ENCODE measurements at places on chromosomes 11 and 22.

GRCh38 chr11:18802381-18803257, 11.0 kb upstream of the PTPN5 start:
- peak; percentile 66 for DNase-seq

DNA sequence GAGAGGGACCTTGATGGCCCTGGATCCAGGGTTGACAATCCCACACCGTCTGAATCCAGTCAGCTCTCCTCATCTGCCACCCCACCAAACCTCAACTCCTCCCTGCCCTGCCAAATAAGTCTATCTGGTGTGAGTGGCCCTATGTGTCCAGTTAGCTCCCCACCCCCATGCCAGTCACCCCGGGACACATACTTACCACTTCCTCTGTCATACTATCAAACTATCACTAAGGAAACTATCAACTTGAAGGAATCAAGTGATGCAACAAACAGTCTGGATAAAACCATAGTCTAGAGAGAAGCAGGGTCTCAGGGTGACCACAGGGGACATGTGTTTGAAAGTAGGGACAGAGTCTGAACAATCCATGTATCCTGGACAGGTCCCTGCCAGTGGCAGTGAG, 13.2 kb upstream of the CSF2RB start:
- DNase-seq, result no peak

DNA sequence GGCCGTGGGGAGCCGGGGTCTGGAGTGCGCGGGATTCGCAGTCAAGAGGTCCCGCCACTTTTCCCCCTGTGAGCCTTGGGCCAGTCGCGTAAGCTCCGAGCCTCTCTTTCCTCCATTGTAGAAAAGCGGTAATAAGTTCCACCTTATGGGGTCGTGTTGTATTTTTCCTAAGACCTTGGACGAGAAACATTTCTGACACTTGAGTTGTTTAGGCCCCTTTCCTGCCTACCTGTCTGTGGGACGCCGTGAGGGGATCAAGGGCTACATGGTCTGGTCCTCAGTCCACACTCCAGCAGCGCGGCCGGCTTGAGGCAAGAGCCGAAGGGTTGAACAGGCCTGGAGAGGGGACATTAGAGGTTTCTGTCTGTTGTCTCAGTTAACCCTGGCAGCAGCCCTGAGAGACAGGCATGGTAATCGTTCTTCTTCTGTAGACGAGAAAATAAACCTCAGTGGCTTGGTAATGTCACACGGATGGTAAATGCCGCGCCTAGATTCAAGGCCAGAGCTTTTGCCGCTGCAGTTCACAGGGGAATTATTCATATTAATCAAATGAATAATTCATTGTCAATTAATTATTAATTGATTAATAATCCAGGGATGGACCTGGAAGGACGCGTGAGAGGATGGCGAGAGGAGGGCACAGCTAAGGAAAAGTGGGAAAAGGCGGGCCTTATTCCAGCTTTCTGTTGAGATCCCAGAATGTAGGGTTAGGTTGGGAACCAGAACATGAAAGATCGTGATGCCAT, 545 bp downstream of the FEN1 start:
- DNase-seq, result no peak

DNA sequence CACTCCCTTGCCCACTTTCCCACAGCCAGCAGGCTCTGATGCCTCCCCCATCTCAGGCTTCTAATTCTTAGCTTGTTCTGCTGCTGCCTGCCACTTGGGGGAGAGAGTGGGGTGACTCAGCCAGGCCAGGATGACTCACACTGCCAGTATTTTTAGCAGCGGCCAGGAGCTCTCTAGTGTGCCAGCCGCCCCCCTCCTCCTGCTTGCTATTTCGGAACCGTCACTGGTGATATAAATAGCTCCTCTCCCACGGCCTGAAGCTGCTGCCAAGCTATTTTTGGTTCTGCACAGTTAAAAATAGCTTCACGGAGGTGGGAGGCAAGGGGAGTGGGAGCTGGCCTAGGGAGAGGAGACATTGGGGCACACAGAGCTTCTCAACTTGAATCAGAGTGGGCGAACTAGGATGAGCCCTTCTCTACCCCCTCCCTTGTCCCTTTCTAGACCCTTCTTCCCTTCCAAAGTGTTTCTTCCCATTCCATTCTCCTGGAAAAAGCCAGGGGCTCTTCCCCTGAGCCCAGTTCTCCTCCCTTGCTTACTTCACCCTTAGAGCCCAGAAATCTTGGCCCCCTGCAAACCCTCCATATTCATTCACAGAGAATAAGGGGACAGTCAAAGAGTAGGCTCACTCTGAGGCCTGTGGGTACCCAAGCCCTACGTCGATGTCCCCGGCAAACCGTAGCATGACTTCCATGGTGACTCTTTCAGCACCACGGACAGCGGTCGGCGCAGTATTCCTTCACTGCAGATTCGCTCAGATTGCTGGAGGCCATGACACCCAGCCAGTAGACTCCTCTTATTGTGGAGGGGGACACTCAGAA, 2.5 kb upstream of the NPAS4 start:
- DNase-seq, result peak; percentile 83

DNA sequence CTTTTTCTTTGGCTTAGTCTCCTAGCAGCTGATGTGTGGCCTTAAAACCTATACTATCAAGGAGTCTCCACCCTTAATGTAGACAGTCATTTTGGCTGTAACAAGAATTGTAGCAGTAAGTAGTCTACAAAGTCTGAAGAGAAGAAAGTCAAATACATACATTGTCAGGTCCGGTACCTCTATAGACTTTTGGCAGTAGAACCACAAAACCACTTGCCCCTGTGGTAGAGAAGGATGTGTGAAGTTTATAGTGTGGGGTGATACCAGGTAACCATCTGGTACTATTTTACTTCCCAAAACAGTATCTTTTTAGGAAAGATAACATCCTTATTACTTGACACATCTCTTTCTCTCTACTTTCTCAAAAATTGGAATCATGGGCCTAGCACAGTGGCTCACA, 15.1 kb downstream of the ATG13 start:
- DNase-seq, result no peak

DNA sequence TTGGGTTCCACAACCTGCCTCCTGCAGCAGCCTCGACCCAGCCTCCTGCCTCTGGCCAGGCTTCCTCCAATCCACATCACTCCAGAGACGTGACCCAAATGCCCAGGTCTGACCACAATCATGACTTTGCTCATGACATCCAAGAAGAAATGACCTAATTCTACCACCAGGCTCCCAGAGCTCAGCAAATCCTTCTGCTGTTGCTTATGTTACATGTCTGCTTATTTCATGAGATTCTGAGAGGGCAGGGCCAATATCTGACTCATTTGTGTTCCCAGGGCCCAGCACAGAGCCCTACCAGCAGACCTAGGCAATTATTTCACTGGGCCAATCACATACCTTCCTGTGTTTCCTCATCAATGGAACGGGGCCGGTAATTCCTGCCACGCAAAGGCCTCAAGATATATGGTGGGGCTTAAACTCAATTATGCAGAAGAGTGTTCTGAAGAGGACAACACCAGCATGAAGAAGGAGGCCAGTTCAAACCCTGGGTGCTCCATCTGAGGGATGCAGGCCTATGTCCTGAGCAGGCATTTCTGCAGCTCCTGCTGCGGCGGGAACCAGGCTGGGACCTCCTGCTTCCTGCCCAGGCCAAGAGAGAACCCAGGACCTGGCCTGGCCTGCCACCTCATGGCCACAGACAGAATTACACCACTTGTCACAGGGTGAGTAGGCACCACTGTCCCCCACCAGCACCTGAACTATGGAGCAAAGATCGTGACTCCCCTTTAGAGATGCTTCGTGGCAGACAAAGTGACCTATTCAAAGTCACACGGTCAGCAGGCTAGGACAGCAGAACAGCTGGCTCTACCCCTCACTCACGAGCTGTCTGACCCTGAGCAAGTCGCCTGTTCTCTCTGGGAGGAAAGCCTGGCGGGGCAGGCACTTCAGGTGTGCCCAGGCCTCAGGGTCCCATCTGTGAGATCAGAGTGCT, 5.9 kb downstream of the CENPM start:
- peak; percentile 87 for DNase-seq

DNA sequence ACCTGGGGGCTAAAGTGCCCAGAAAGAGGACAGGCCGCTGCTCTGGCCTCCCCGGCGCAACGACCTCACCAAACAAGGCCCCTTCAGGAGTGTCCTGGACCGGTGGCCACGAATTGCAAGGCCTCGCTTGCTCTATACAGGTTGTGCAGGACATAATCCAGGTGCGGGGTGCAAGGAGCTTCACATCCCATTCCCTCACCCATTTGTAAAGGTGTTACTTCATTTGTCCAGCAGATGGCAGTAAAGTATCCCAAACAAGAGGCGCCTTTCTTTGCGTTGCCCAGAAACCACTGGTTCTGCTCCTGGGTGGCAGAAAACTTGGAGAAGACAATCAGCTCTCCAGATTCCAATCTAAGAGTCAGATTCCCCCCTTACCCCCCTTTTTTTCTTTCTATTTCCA, 35.9 kb upstream of the PRDM11 start:
- peak; percentile 73 for DNase-seq

DNA sequence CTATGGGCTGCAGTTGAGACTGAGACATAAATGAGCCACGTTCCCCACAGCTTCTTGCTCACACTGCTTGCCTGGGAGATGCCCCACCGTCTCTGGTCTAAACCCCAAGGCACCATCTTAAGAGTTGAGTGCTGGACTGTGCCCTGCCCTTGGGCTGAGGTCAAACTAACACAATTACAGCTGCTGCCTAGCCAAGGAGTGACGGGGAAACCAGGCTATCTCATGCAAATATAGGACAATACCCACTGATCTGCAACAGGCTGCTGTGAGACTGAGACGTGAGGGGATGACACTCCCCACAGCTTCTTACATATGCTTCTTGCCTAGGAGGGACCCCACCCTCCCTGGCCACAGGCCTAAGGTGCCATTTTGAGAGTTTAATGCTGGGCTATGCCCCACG, 7.8 kb upstream of the MS4A8 start:
- no peak for DNase-seq

- no peak for DNase-seq
Measured at GRCh38 chr22:38611559-38611958, 41.6 kb upstream of the DMC1 start.

DNA sequence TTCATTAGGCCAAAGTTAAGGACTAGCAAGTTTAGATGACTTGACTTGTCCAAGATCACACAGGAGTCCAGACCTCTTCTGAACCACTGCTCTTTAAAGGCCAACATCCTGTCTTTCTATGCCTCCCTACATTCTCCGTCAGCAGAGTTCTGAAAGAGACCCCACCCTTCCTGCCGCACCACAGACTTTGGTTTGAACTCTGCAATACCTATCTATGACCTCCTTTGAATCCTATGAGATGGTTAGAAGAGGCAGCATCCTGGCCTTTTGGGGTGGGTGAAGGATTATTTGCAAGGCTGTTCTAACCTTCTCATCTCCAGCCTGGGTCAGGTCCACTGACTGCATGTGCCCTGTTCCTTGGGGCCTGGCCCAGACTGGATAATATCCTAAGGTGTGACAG, 4.3 kb upstream of the RRM1 start:
- DNase-seq, result no peak

GRCh38 chr11:118659314-118659952, 20.0 kb downstream of the TREH start:
- DNase-seq, result peak; percentile 94

DNA sequence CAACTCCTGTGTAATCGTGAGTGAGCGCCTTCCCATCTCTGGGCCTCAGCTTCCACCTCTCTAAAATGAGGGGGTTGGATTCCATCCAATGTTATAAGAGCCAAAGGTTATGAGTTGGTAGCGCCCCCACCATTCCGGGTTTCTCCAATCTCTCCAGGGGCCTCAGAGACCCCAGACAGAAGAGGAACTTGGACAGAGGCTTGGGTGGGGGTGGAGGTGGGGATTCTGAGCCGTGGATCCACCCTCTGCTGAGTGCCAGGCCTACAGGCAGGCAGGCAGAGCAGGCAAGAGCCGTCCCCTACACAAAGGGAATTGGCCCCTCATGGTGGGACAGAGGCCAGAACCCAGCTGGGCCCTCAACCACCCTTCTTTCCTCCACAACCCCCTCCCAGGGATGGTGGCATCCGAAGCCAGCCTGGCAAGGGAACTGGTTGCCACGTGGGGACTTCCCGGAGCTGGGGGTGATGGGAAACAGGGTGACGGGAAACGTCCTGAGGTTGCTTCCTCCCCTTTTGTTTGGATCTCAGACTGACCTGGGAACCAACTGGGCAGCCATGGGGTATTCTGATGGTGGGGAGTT, 31.8 kb downstream of the TXN2 start:
- DNase-seq, result no peak

DNA sequence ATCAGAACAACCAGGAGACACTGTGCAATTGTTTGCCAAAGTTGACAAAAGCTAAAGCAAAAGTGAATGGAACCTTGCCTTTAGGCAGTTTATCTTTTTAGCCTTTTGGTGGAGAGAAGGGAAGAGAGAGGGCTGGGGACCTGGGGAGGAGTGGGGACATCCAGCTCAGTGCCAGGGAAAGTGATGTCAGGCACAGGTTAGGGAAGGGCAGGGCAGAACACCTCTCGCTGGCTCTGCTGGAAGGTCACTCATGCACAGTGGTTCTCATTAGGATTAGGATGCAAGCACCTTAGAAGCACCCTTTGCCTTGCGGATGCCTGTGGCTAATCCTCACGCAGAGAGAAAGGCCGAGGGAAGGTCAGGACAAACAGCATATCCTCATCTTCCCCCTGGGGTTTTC, 14.3 kb upstream of the LINC01488 start:
- DNase-seq, result no peak

DNA sequence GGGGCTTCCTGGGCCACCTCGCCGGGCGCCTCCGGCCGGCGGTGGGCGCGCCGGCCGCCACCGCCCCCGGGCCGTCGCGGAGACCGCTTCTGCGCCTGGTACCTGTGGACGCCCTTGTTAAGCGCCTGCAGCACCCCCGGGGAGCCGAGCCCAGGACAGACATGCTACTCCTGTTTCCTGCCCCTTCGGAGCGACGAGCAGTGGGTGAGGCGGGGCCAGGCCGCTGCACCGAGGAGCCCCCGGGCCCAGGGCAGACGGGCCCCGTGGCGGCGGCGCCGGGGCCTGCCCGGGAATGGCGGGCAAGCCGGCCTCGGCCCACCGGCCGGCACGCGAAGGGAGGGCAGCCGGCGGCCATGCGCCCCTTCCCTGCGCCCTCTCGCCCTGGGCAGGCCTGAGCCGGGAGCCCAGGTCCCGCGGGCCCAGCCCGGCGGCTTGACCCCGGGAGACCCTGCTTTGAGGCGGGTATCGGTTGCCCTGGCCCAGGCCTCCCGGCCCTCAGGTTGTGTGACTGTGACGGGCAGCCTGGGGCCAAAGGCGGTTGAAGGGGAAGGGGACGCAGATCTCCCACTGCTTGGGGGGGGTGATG, 789 bp upstream of the KDM2A start:
- DNase-seq, result no peak

- DNase-seq, result no peak
Measured at GRCh38 chr11:89147229-89147628, 30.4 kb upstream of the TYR start.

GRCh38 chr11:115182282-115182955, 321.8 kb downstream of the CADM1 start:
- no peak for DNase-seq

DNA sequence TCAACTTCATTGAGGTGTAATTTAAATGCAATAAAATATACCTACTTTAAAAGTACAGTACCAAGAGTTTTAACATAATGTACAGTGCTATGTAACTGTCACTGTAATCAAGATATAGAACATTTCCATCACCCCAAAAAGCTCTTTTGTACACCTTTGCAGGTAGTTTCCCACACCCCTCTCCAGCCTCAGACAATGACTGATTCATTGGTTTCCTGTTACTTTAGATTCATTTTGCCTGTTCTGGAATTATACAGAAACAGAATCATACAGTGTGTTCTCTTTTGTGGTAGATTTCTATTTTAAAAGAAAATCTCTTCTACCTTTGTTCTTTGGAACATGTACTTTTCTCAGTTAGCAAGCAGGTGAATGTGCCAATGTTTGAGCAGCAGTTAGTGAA, 38.2 kb downstream of the SHISA8 start:
- DNase-seq, result no peak
